ENCODE measurements at places on chromosomes 4 and X. TPM values are rescaled to one million over a fixed set of nuclear protein-coding genes. Genes with fewer than 3 reads are reported as not detected.

Gene GLUD2
- total RNA-seq, result 0.77 TPM

Gene GRPR
- total RNA-seq, result not detected

Gene ACOT9
- 42.5 TPM for total RNA-seq

Gene HTATSF1
- 111 TPM for total RNA-seq

GRCh38 chrX:110915111-110915510 is 119.5 kb upstream of the CHRDL1 start:
- DNase-seq, result no peak

- DNase-seq, result no peak
Measured at GRCh38 chrX:138938003-138938402, 226.5 kb upstream of the FGF13 start.

DNA sequence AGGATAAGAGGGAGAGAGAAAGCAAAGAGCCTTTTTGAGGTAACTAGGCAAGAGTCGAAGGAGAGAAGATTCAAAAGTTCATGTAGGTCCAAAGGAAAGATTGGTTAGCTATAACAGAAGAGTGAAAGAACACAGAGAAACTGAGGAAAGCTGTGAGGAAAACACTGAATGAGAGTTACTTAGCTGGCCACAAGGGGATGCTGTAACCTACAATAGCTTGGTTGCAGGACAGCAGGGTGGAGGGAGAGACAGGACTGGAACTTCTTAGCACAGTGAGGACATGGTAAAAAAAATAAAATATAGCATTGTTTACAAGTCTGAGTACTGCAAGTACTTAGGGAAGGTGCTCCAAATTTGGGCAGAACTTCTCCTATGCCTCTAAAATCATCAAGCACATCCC is 48.3 kb downstream of the RAI2 start:
- peak; percentile 57 for DNase-seq

DNA sequence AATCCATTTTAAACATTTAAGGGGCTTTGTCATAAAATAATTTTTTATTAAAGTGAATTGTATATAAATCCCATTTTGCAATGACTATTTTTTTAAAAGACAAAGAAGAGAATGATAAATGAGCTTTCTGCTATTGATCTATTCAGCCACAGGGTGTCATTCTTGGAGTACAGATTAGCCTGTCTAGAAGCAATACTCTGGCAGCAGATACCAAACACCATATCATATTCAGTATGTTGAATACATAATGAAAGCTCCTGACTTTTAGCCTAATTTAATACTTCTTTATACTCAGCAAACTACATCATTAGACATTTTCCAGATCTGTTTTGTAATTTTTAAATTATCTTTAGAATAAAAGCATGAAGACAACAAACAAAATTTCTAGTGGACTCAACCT is 496.3 kb downstream of the PDGFC start:
- no peak for DNase-seq

GRCh38 chr4:17400686-17401085 is 111.2 kb downstream of the QDPR start:
- DNase-seq, result no peak

GRCh38 chr4:169658975-169659715 is 38.8 kb downstream of the CLCN3 start:
- no peak for DNase-seq

DNA sequence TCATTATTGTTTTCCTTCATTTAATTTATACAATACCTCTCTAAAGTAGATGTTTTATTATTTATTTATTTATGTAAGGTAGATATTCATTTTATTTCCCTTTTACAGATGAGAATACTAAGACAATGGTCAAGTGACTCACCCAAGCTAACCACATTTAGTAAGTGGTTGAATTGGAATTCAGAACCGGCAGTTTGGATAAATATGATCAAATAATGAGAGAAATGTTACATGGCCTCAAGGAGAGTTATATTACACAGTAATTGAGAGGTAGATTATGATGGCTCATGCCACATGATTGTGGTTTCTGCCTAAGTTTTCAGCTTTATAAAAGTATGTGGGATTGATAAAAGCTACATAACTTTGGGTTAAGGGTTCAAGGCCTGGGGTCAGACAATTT is 239.4 kb upstream of the BOD1L1 start:
- DNase-seq, result no peak

- DNase-seq, result no peak
Measured at GRCh38 chr4:162644346-162644745, 480.5 kb upstream of the FSTL5 start.

DNA sequence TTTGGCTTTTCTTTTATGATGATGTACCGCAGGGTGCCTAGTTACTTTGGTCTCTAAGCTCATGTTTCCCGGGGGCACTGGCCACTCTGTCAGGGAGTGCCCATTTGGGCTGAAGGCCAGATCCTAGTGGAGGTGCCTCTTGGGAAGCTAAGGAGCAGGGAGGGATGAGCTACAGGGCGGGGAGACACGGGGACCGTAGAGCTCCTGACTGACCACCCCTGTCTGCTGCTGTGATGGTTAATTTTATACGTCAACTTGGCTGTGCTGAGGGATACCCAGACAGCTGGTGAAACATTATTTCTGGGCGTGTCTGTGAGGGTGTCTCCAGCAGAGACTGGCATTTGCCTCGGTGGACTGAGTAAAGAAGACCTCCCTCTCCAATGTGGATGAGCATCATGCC is 24.9 kb upstream of the CLDN24 start:
- DNase-seq, result no peak

GRCh38 chr4:122827879-122828601 is 1.4 kb downstream of the FGF2 start:
- peak; percentile 72 for DNase-seq

GRCh38 chr4:172963498-172964294 is 204.9 kb upstream of the GALNT7 start:
- DNase-seq, result no peak

GRCh38 chrX:2478546-2479419 is 22.0 kb downstream of the DHRSX start:
- DNase-seq, result no peak

Measured in uterus (tissue), 4 donors.